ENCODE measurements at places on chromosomes 1 and 21.

DNA sequence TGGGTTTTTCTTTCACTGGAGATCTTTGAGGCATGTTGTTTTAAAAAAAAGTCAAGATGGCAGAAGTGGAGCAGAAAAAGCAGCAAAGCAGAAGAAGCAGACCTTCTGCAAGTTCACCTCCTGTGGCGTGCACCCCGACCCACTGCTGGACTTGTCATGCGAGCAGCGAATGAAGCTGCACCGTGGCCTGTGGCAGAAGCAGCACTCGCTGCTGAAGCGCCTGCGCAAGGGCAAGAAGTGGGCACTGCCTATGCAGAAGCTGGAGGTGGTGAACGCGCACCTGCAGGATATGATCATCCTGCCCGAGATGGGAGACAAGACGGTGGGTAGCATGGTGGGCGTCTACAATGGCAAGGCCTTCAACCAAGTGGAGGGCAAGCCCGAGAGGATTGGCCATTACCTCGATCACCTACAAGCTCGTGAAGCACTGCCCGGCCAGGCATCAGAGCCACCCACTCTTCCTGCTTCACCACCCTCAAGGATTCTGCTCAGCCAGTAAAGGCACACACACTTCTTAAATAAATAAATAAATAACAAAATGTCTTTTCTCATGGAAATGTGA, 22.1 kb downstream of the METTL13 start:
- no peak for DNase-seq

DNA sequence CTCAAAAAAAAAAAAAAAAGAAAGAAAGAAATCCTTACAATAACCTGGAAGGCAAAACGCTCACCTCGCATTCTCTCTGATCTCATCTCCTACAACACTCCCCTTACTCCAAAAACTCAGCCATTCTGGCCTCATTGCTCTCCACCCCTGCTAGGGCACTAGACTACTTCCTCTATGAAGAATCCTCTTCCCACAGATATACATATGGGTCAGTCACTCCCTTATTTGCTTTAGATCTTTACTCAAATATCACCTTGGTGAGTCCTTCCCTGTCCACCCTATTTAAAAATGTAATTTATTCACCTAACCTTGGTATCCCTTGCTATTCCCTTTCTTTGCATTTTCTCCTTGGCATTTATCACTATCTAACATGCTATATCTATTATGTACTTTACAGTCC, 24.6 kb upstream of the KIF1B start:
- no peak for DNase-seq

- DNase-seq = no peak
Observed at GRCh38 chr1:7356079-7356478, 415.0 kb upstream of the VAMP3 start.

DNA sequence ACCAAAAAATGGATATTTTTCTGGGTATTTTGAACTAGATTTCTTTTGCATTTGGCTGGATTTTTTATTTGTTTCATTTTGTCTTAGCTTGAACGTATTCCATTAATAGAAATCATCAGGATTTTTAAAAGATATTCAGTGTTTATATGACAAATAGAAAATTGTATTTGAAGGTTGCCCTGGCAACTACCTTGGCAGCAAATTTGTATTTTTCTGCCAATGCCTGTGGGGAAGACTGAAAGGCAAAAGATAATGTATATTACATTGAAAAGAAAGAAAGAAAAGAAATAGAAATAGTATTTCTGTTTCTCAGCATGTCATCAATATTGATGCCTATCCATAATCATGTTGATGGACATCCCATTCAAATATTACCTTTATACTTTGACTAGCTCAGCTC, 16.8 kb downstream of the VCAM1 start:
- no peak for DNase-seq

DNA sequence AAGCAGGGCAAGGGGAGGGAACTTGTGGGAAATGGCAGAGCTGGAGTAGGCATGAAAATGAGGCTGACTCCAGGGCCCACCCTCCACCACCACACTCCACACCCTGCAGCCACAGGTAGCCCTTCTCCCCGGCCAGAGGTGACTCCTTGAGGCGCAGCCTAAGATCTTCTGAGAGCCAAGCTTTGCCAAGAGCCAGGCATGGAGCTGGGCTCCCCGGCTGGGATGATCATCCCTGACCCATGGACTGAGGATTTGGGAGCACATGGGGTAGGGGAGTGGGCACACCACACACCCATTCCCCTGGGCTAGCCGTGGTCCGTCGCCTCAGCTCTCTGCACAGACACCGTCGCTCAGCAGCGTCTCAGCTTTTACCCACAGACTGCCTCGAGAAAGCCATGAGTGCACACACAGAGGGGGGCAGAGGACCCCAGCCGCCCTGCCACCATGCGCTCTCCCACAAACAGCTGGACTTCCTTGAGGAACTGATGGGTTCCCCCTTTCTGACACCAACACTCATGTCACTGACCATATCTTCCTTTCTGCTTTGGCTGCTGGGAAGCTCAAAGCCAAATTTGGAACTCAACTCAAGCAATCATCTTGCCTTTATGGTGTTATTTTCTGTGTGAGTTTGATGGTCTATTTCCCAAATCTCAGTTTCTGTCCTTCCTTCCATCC, 123.6 kb upstream of the RUNX3 start:
- no peak for DNase-seq

DNA sequence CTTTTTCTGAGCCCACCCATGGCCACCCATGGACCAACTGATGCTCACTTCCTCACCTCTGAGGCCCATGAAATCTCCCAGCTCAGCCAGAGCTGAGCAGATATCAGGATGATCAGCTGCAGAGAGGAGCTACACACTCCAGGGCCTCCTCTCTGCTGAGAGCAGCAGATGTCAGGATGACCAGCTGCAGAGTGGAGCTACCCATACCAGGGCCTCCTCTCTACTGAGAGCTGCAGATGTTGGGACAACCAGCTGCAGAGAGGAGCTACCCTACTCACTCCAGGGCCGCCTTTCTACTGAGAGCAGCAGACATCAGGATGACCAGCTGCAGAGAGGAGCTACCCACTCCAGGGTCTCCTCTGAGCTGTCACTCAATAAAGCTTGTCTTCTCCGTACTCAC, 71.4 kb upstream of the LPGAT1 start:
- DNase-seq = no peak

DNA sequence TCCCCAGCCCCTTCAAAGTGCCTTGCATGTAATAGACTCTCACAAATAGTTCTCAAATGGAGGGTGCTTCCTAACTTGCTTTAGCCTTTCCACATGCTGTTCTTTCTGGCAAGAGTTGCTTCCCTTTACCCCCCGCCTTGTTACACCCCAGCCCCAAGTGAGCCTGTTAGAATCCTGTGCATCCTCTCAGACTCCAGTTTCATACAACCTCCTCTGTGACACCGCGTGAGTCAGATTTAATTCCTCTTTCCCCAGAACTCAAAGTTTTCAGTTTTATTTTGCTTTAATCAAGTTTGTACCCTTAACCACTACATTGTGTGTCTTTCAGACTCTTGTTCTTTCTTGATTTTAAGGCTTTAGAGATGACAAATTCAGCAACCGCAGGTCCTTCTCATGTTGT, 234.5 kb upstream of the HOOK1 start:
- DNase-seq = no peak

- no peak for DNase-seq
Observed at GRCh38 chr1:26789931-26790330, 2.2 kb downstream of the PIGV start.

DNA sequence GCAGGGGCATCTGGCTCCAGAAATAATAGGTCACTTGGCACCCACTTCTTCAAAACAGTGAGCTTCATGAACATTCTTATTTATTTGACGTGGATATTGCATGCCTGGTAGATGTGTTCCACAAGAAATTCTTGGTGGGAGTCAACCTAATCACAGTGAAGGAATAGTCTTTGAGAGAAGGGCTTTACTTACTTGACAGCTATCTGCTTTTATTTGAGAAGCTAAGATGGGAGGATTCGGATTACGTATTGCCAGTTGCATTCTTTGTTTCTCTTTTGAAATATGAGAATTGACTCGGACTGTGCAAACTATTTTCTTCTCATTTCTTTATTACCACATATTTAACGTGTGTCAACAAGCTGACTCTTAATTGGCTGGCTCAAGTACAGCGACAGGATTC, 117.2 kb downstream of the FASLG start:
- no peak for DNase-seq

GRCh38 chr1:239811211-239811885, 280.3 kb upstream of the FMN2 start:
- no peak for DNase-seq

GRCh38 chr1:223706077-223706973, 6.0 kb upstream of the CAPN2 start:
- DNase-seq = no peak

GRCh38 chr21:42091899-42092508, 20.9 kb downstream of the UMODL1 start:
- DNase-seq = no peak

DNA sequence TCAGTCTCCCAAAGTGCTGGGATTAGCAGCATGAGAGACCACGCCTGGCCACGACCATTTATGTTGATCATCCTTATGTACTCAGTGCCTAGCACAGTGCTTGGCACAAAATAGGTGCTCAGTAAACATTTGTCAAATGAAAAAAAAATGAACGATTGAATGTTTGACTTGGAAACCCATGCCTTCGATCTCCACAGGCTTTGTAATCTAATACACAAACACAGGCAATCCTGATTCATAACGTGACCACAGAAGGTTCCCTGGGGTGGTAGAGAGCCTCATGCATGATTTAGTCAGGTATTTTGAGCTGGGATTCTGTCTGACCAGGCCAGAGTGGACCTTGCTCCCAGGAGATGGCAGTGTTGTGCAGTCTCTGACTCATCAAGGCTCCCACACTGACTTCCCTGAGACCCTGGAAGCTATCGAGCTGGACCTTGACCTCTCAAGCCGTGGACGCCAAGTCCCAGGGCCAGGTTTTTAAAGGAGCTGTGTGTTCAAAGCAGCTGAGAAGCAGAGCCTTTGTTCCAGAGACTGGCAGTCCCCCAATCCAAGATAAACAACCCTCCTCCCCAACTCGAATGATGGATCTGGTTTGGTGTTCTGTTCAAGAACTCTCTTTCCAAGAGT, 81.1 kb downstream of the PGM1 start:
- DNase-seq = peak; percentile 89

Data from brain pericyte (primary cell).